ENCODE measurements at places on chromosomes 1 and 21.

- DNase-seq = no peak
These were observed 105.1 kb downstream of the LRIG2 start for GRCh38 chr1:113178106-113178505.

- DNase-seq = peak; percentile 96
These were observed 32.1 kb downstream of the TGFB2 start for GRCh38 chr1:218377143-218377660.

- peak; percentile 69 for DNase-seq
These were observed 35.7 kb upstream of the VAV3 start for GRCh38 chr1:108000620-108001111.

DNA sequence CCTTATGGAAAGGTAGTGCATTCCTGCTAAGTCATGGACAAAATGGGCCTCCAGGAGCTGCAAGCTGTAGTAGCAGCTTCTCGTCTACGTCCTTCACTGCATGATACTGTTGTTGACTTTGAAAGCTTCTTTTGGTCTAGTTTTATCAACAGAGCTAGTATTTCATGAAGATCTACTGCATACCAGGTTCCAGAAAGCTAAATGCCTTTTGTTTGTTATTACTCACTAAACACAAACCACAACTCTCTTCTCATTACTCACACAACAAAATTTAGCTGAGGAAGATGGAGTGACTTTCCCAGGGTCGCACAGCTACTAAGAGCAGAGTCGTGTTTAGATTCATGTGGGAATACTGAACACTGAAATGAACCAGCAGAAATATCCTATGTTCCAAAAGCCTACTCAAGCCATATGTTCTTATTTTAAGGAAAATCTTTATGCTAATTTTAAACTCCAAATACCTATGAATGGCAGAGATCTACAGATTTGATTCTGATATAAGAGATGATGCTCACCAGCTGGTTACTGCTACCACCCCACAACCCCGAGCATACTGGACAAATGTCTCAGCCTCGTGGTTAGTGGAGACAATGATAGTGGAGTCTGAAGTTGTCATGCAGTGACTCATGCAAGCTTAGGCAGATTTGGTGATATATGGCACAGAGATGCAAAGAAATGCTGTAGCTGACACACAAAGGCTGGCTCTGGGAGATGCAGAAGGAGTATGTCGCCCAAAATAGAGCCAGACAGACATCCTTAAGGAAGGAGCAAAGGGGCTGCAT lies 20.6 kb downstream of the PGBD2 start:
- peak; percentile 16 for DNase-seq

DNA sequence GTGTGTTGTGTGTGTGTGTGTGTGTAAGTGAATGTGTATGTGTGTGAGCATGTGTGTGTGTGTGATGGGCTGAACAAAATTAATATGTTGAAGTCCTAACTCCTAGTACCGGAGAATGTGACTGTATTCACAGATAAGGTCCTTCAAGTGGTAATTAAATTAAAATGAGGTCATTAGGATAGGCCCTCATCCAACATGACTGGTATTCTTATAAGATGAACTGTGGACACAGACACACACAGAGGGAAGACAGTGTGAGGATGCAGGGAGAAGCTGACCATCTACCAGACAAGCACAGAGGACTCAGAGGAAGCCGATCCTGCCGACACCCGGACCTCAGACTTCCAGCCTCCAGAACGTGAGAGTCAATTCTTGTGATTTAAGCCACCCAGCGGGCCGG lies 91.2 kb upstream of the PGBD5 start:
- DNase-seq = no peak

DNA sequence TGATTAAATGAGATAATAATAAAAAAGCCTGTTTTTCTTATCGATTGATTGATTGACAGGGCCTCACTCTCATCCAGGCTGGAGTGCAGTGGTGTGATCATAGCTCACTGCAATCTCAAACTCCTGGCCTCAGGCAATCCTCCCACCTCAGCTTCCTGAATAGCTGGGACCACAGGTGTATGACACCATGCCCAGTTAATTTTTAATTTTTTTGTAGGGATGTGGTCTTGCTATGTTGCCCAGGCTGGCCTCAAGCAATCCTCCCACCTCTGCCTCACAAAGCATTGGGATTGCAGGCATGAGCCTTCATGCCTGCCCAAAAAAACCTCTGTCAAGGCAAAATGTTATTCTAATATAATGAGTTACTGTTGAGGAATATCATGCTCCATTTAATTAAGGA lies 346.4 kb upstream of the DAB1 start:
- no peak for DNase-seq

- DNase-seq = no peak
These were observed 7.1 kb downstream of the TMEM51 start for GRCh38 chr1:15160626-15161025.

DNA sequence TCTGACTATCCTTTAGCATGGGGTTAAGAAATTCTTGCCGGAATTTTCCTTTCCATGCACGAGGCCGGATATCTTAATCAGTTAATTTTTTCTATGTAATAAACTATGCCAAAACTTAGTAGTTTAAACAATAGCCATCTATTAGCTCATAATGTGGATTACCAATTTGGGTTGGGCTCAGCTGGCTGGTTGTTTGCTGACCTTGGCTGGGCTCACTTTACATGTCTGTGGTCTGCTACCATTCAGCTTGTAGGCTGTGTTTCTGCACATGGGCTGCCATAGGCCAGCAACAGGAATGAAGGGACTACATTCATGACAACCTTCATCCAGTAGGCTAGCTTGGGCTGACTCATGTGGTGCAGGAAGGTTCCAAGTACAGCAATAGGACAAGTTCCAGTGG lies 56.0 kb upstream of the NTPCR start:
- no peak for DNase-seq

DNA sequence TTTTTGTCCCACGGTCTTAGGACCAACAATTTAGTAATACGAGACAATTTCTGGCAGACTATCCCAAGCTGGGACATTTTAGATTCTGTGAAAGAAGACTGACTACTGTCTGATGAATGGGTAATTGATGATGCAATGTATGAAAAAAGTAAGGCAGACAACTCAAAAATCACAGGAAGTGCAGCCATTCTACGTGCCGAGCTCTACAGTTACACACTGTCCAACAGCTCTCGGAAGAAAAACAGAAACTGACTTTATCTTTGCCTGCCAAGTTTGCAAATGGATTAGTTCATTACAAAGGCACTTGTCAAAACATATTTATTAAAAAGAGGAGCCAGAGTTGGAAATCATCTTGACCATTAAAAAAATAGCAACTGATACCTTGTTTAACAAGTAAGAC lies 31.3 kb downstream of the ZBTB8B start:
- peak; percentile 20 for DNase-seq

GRCh38 chr1:24416666-24417391 lies 1.2 kb downstream of the NIPAL3 start:
- peak; percentile 96 for DNase-seq

DNA sequence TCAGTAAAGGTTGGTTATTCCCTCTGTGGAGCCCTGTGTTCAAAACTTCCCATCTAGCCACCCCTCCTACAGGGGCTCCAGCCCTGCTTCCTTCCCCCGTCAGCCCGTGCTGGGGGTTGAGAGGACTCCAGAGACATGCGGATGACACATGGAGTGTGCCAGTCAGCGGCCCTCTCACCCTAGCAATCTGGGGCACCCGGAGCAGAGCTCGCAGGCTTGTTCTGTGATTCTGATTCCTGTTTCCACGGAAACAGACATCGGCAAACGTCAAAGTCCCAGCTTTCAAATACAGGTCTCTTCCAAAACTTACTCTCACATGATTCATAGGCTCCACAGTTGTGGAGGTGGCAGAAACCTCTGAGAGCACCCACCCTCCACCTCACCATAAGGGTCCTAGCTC lies 9.8 kb upstream of the SSBP3 start:
- DNase-seq = no peak

DNA sequence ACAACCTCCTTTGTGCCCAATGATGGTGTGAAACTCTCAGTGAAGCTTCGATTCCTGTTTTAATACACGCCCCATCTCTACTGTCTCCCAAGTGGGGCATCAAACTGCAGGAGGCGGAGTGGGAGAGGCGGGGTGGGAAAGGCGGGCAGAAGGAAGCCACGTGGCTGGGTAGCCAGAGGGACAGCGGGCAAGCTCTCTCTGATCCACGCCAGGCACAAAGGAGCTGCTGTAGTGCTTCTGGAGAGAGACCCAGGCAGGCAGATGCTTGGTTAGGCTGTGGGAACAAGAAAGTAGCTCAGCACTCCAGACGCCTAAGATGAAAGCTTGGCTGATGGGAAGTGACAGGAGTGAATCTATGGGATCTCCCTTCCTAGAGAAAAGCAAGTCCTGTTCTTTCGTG lies 25.7 kb downstream of the TRIM67 start:
- DNase-seq = no peak

Measured in foreskin keratinocyte (primary cell).